Gastroesophageal sphincter (tissue), 4 donors: ENCODE measurements at places on chromosomes 13 and 19.

GRCh38 chr13:100881291-100881864 is 206.8 kb upstream of the TMTC4 start:
- ATAC-seq = no peak

DNA sequence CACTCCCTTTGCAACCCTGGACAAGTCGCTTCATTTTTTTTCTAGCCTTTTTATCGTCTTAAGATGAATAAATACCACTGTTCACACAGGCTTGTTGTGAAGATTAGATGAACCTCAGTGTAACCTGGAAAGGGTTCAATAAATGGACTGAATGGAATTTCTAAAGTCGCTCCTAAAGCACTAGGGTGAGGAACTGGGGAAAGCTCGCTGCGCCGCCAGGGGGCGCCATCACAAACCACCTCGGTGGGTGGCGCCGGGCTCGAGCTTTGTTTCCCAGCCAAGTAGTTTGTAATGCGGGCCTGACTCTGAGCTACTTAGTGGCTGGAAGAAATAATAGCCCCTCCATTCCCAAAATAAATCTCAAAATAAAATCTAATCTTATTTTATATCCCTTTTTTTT is 2.2 kb upstream of the CEACAM6 start:
- ATAC-seq = no peak

DNA sequence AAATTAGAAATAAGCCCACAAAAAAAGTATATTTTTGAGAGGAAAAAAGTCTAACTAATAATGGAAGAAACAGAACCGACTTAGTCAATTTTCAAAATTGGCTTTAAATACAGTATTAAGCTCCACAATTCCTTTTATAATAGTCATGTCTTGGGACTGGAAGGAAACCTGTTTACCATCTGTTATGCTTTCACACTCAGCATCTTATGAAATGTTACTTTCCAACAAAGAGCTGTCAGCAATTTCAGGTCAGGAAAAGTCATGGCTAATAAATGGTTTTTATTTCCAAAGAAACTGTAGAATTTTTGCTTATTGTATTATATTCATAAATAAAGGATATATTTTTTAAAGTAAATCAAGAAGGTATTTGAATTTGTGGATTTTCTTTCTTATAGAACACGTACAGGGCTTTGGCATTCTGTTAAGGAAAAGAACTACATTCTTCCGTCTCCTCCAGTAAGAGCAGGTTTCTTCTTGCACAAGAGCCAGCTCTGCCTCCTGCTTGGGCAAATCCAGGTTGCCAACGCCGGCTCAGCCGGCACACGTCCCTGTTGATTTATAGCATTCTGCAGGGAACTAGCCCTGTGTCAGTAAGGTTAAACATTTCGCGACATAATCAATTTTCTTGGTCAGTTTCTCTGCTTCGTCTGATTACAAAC is 52.9 kb upstream of the GPR12 start:
- ATAC-seq = no peak

GRCh38 chr19:48554385-48555091 is 2.6 kb downstream of the SULT2B1 start:
- no peak for ATAC-seq
